Keratinocyte (primary cell): ENCODE measurements at places on chromosomes 16 and 17. TPM values are rescaled to one million over a fixed set of nuclear protein-coding genes. Genes with fewer than 3 reads are reported as not detected.

GRCh38 chr16:15954814-15955151, 5.4 kb downstream of the ABCC1 start:
- no peaks in the 10 kb centered on the region for H3K36me3 ChIP-seq
- peaks cover 13% of the 10 kb centered on the region for H3K4me1 ChIP-seq
- no peak for DNase-seq
- no peak overlapping the region for H3K27ac ChIP-seq
- no peaks in the 10 kb centered on the region for H3K27me3 ChIP-seq

DNA sequence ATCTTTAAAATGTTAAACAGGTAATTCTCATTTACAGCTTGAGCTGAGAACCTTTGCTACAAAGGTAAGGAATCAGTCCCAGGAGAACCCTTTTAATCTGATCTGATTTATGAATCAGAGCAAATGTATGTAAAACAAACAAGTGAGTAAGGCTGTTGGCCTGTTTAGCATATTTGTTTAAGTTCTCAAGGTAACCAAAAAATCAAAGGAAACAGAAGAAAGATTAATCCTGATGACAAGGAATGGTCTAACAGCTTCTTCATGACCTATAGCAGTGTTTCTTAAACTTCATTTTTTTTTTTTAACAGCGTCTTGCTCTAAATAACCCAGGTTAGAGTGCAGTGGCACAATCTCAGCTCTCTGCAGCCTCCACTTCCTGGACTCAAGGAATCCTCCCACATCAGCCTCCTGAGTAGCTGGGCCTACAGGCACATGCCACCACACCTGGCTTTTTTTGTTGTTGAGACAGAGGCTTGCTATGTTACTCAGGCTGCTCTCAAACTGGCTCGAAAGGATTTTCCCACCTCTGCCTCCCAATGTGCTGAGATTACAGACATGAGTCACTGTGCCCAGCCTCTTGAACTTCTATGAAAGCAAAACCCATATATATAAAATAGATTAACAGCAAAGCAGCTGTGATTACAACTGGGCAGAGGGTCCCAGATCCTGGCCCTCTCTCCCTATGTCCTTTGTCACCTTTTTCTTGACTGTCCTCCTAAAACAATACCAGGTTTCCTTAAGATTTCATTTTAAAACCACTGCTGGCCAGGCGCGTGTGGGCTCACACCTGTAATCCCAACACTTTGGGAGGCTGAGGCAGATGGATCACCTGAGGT, 5.1 kb upstream of the JPT1 start:
- H3K27ac ChIP-seq = peak overlapping the region; percentile 92
- H3K4me1 ChIP-seq = peaks cover 37% of the 10 kb centered on the region
- no peak for DNase-seq
- H3K27me3 ChIP-seq = no peaks in the 10 kb centered on the region
- no peaks in the 10 kb centered on the region for H3K36me3 ChIP-seq

DNA sequence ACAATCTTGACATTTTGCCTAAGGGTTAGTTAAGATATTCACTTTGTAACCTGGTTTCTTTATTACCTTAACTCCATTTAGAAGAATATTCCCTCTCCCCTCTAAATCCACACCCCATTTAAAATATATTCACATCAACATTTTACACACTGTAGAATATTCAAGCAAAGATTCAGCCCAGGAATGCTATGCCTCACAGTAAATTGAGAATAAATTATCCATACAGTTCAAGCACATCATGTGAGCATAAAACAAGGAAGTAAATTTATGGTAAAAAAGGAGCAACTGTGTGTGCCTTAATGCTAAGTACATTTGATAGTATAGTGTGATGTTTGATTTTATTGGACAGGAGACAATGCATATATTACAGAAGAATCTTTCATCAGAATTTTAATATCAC, 806.6 kb upstream of the KIF2B start:
- no peaks in the 10 kb centered on the region for H3K27me3 ChIP-seq
- no peak overlapping the region for H3K27ac ChIP-seq
- no peaks in the 10 kb centered on the region for H3K36me3 ChIP-seq
- no peak for DNase-seq
- no peak overlapping the region for H3K4me3 ChIP-seq
- H3K4me1 ChIP-seq = no peaks in the 10 kb centered on the region

- no peaks in the 10 kb centered on the region for H3K4me1 ChIP-seq
- H3K27ac ChIP-seq = no peak overlapping the region
- no peak overlapping the region for H3K4me3 ChIP-seq
- H3K27me3 ChIP-seq = peaks cover 20% of the 10 kb centered on the region
These were observed 100.7 kb downstream of the CYLD start for GRCh38 chr16:50842589-50842988.

MFAP4 gene
- not detected in 3 replicates for polyA plus RNA-seq

- peaks cover 16% of the 10 kb centered on the region for H3K4me1 ChIP-seq
These were observed 677 bp downstream of the CBX1 start for GRCh38 chr17:48100591-48101011.

- no peaks in the 10 kb centered on the region for H3K36me3 ChIP-seq
- H3K4me3 ChIP-seq = peak within 1 kb of the TSS; percentile 77
- peak within 1 kb of the TSS; percentile 65 for H3K27ac ChIP-seq
- peaks cover 6% of the 10 kb centered on the region for H3K4me1 ChIP-seq
These were observed at the start of gene FLYWCH2 for GRCh38 chr16:2882650-2883457. TSS of gene FLYWCH2 (plus strand) at chr16:2883215. CDS start at chr16:2896450, 13,235 bp downstream.

COX6A2 gene
- not detected in 3 replicates for polyA plus RNA-seq

DNA sequence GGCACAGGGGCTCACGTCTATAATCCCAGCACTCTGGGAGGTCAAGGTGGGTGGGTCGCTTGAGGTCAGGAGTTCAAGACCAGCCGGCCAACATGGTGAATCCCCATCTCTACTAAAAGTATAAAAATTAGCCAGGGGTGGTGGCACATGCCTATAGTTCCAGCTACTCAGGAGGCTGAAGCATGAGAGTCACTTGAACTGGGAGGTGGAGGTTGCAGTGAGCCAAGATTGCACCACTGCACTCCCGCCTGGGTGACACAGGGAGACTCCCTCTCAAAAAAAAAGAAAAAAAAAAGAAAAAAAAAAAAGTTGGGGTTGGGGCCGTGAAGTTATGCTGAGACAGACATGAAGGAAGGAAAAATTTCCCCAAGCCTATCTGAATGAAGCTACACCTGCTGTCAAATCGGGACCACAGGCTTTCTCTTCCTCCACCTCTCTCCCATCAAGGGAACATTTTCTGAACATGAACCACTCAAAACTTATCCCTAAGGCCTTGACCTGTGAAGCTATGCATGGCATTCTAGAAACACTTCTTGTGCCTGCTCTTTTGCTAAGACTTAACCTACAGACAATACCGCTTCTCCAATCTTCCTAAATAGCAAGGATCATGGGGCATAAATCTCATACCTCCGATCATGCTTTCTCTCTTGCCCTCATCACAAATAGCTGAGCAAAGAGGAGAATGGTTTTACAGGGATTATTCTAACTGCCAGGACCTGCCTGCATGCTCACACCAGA, 88.6 kb downstream of the CYTH1 start:
- H3K4me1 ChIP-seq = peaks cover 9% of the 10 kb centered on the region
- no peak overlapping the region for H3K27ac ChIP-seq
- H3K36me3 ChIP-seq = peaks cover 17% of the 10 kb centered on the region
